ENCODE measurements at places on chromosomes 12 and 14. TPM values are rescaled to one million over a fixed set of nuclear protein-coding genes. Genes with fewer than 3 reads are reported as not detected.

REM2 gene
- 0.20 TPM for total RNA-seq

FSCB gene
- not detected for total RNA-seq

GPR162 gene
- total RNA-seq, result 2.0 TPM

PTGDR gene
- 0.13 TPM for total RNA-seq

GRCh38 chr12:112684742-112685141, 106.8 kb upstream of the RPH3A start:
- peaks cover 19% of the 10 kb centered on the region for H3K27me3 ChIP-seq
- no peak overlapping the region for H3K27ac ChIP-seq

GRCh38 chr14:49240383-49240782, 345.8 kb downstream of the RPS29 start:
- no peaks in the 10 kb centered on the region for H3K4me1 ChIP-seq
- H3K27ac ChIP-seq, result no peak overlapping the region
- H3K4me3 ChIP-seq, result no peak overlapping the region
- H3K27me3 ChIP-seq, result peaks cover 6% of the 10 kb centered on the region
- no peaks in the 10 kb centered on the region for H3K36me3 ChIP-seq

- no peaks in the 10 kb centered on the region for H3K27me3 ChIP-seq
- no peak overlapping the region for H3K4me3 ChIP-seq
- no peaks in the 10 kb centered on the region for H3K36me3 ChIP-seq
Observed at GRCh38 chr14:53368711-53369201, 215.6 kb upstream of the DDHD1 start.

GRCh38 chr12:106137530-106138356, 1.0 kb downstream of the NUAK1 start:
- H3K4me1 ChIP-seq, result peaks cover 9% of the 10 kb centered on the region
- H3K36me3 ChIP-seq, result no peaks in the 10 kb centered on the region
- H3K27me3 ChIP-seq, result peaks cover 58% of the 10 kb centered on the region
- no peak for DNase-seq
- no peak overlapping the region for H3K27ac ChIP-seq
- H3K4me3 ChIP-seq, result peak overlapping the region; percentile 45

DNA sequence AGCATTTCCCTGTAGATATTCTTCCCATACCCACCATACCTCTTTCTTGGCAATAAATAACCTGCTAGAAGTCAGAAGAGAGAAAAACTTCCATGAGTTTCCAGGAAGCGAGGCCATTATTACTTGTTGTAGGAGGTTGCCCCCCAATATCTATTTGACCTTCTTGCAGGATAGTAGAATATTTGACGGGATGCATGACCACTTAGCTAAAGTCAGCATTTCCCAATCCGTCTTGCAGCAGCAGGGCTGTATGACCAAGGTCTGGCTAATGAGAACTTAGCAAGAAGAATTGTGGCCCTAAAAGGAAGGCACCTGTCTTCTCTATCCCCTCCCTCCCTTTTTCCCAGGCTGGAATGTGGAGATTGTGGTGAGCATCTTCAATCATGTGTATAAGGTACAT, 51.5 kb downstream of the NINJ2 start:
- no peak overlapping the region for H3K4me3 ChIP-seq
- peaks cover 29% of the 10 kb centered on the region for H3K4me1 ChIP-seq
- no peaks in the 10 kb centered on the region for H3K36me3 ChIP-seq
- no peaks in the 10 kb centered on the region for H3K27me3 ChIP-seq
- DNase-seq, result no peak

Measured in activated CD8-positive, alpha-beta T cell treated with anti-CD3 and anti-CD28 coated beads for 36 hours (primary cell).